SK-MEL-5 (cell line): ENCODE measurements at places on chromosomes 7 and 10. TPM values are rescaled to one million over a fixed set of nuclear protein-coding genes. Genes with fewer than 3 reads are reported as not detected.

GRCh38 chr7:50807026-50807730 is 24.5 kb upstream of the GRB10 start:
- DNase-seq: no peak

- peak; percentile 8 for DNase-seq
Measured at GRCh38 chr10:30151581-30152389, 92.4 kb upstream of the JCAD start.

GRCh38 chr7:154480817-154481216 is 428.6 kb downstream of the DPP6 start:
- no peak for DNase-seq

Gene TAS2R41
- total RNA-seq: not detected in 2 replicates

DNA sequence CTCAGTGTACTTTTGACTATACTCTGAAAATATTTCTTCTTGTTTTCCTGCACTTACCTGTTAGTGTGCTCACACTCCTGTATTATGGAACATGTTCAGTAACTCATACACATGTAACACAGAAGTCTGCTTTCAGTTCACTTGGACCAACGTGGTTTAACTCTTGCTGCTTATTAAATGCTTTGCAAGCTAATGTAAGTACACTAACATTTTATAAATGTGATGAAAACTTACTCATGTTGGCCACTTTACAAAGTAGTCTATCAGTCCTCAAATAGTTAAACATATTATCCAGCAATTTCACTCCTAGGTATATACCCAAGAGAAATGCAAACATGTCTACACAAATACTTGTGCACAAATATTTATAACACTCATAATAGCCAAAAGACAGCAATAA is 98.4 kb downstream of the UBE2H start:
- no peak for DNase-seq

- DNase-seq: no peak
Measured at GRCh38 chr10:133403784-133404183, 9.8 kb downstream of the MTG1 start.

DNA sequence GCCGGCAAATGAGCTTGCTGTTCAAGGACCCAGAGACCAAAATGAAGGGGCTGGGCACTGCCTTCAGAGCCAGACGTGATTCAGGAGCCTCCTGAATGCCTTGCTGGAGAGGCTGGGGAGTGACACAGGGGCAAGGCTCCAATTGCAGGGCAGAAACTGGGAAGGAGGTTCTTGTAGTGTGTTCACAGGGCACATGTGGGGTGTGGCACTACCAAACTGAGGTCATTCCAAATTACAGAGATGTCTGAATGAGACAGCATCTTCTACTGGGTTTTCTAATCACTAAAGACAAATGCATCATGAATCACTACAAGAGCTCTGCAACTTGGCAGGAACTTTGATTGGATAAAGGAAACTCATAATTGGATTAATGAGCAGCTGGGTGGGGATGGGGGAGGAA is 17.8 kb downstream of the CRTAC1 start:
- no peak for DNase-seq

GRCh38 chr10:4772202-4772570 is 53.8 kb upstream of the AKR1E2 start:
- no peak for DNase-seq

Gene FAM241B
- 0.75 and 1.2 TPM in 2 replicates for total RNA-seq

Gene ZNF727
- not detected in 2 replicates for total RNA-seq

DNA sequence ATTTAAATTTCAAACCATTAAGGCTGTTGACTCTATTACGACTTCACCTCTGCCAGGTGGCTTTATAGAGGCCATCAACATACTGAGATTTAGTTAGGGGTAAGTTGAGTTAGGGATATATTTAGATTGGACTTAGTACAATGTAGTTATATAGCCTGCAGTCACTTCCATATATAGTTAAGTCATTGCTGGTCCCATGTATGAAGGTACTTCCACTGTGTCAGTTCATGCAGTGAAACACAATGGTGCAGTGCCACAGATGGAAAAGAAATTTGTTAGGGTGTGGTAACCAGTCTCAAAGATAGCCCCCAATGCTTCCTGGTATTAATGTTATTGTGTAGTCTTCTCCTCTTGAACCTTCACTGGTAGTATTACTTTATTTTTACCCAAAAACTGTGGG is 12.6 kb upstream of the TSPAN13 start:
- DNase-seq: no peak

- no peak for DNase-seq
Measured at GRCh38 chr10:119446441-119447277, 95.9 kb downstream of the RGS10 start.

- no peak for DNase-seq
Measured at GRCh38 chr10:48390558-48390871, 84.0 kb downstream of the MAPK8 start.

Gene SPDYE18
- total RNA-seq: 0.18 TPM in 1 of 2 replicates, not detected in the other

Gene MRPS24
- 137 and 144 TPM in 2 replicates for total RNA-seq

- no peak for DNase-seq
Measured at GRCh38 chr7:78490524-78490923, 692.0 kb downstream of the PHTF2 start.

Gene FGFR2
- 0.21 and 1.2 TPM in 2 replicates for total RNA-seq

GRCh38 chr10:103803941-103804340 is 51.4 kb downstream of the SH3PXD2A start:
- DNase-seq: no peak

DNA sequence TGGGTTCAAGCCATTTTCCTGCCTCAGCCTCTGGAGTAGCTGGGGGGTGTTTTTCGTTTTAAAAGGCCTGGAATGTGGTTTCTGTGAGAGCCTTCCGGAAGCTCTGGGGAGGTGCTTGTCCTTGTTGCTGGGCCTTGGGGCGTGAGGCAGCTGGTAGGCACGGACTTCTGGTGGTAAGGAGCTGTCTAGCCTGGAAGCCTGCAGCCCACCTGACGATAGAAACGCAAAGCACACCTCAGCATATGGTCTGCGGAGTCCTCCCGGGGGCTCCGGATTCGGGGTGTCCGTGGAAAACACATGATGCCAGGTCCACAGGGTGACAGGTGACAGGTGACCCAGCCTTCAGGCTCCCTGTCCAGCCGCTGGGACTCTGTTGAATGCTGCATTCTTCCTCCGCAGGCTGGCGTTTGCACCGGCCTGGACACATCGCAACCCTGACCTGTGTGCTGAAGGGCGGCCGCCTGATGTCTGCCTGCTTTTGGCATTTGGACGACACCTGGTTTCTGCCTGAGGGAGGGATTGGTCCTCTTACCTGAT is 37.3 kb downstream of the INPP5A start:
- DNase-seq: no peak

DNA sequence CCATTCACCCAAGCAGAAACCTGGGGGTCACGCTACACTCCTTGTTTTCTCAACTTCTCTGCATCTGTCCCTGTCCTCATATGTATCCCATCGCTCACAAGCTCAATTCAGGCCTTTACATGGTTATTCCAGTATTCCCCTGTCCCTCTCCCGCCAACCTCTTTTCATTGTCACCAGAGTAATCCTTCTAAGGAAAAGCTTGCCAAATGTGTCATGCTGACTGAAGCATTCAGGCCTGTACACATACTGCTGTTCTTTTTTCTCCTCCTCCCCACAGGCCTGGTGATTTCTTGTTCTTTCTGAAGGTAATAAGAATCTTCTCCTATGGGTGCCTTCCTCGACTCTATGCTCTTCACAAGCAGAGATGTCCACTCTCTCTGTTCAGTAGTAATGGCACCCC is 282.2 kb downstream of the PHTF2 start:
- no peak for DNase-seq

DNA sequence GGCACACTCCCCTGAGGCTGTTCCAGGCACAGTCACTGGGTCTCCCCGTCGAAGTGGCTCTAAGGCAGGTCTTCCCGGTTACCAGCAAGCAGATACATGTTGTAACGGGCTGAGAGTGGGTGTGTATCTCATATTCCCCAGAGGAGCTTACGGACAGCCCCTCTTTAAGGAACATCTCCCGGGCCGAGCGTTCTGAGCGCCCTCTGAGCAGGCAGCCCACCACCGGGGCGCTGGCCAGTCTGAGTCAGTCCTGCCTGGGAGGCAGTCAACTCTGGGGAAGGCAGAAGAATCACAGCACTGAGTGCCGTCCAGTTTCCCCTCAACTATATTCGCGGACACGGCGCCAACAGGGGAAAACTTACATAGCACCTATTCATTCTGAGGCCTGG is 117.4 kb downstream of the LHPP start:
- DNase-seq: no peak

Gene CLDN3
- not detected in 2 replicates for total RNA-seq

GRCh38 chr7:24406053-24406788 is 122.2 kb downstream of the NPY start:
- DNase-seq: no peak

DNA sequence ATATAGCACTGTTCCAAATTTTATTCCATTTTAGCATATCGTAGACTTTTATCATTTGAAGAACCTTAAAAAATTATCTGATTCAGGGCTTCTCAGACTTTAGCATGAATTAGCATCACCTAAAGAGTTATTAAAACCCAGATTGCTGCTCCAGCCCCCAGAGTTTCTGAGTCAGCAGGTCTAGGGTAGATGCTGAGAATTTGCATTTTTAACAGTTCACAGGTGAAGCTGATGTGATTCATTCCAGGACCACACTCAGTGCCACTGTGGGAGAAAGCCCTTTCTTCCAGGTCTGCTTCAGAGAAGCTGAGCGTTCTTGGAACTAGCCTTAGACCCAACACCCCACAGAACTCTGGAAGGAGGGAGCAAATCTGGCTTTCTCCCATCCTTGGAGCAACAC is 174.1 kb upstream of the YAE1 start:
- DNase-seq: no peak

- no peak for DNase-seq
Measured at GRCh38 chr10:89846786-89847185, 145.4 kb downstream of the KIF20B start.

Gene STRA8
- not detected in 2 replicates for total RNA-seq

- no peak for DNase-seq
Measured at GRCh38 chr7:10346032-10346431, 627.6 kb upstream of the PHF14 start.

DNA sequence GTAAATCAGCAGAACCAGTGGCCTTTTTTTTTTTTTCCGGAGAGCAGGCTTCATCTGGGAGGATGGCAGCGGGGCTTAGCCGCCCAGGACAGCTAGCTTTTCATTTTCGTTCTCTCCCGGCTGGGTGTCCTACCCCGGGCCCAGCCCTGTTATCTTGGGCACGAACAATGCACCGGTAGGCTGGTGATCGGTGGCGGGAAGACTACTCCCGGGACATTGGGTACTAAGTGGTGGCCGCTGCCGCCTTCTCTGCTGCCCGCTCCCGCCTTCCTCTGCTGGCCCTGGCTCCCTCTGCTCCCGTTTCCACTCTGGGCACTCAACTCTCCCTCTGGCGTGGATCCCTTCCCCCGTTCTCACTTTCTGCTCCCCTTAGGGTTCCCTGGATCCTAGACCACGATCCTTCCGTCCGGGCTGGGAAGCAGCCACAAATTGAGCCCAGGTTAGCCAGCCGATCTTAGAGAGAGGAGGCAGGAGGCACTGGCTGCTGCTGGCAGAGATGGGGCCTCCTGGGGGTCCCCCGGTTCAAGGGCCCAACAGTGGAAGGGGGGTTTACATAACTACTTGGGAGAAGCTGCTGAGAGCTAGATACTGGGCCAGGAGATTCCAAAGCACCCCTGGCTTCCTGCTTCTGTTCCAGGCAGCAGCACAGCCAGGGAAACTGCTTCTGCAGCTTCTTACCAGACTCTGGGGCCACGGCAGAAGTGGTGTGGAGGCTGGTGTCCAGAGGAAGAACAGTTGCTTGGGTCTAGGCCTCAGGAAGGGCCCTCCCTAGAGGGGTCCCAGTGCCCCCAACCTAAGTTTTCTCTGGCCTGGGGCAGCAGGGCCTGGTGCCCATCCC is 1.8 kb downstream of the TLX1 start:
- no peak for DNase-seq

DNA sequence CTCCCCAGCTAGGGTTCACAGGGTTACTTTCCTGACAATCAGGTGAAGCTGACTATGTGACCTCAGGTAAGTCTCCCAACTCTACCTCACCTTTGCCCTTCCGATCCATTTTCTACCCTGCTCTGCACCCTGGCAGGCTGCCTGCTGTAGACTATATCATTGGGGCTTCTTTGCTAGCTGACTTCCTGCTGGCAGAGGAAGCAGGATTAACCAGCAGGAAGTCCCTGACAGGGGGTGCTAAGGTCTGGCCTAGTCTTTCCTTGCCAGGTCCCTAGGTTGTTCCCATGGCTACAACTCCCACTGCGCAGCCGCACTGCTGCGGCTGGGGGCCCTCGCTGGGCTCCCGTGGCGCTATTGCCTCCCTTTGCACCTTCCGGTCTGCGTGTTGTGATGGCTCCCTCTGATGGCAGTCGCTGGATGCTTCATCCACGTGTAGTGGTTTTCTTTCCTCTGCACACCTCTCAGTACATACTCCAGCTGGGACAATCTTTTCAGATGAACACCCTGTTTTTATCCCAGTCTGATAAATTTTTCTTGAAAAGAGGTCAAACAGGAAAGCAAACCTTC is 365.9 kb downstream of the REEP3 start:
- DNase-seq: peak; percentile 50

Gene ADAM12
- total RNA-seq: 0.35 and 0.87 TPM in 2 replicates

Gene HOXA1
- total RNA-seq: 5.6 TPM in 2 replicates

DNA sequence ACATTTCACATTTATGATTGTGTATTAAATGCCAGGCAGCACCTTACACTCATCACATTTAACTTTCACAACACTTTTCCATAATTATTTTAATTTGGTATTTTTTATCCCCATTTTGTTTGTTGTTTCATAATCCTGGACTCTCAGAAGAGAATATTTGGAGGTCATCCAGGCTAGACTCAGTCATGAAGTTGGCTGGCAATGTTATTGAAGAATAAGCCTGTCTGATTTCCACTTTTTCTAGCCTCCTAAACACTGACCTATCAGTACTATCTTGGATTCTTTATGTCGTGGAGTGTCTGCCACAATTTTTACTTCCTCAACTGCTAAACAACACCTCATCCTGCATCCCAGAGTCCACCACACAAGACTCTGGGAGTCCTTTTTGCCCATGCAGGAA is 372.3 kb upstream of the NRP1 start:
- no peak for DNase-seq
